ENCODE measurements at places on chromosomes 5 and 9. TPM values are rescaled to one million over a fixed set of nuclear protein-coding genes. Genes with fewer than 3 reads are reported as not detected.

DNA sequence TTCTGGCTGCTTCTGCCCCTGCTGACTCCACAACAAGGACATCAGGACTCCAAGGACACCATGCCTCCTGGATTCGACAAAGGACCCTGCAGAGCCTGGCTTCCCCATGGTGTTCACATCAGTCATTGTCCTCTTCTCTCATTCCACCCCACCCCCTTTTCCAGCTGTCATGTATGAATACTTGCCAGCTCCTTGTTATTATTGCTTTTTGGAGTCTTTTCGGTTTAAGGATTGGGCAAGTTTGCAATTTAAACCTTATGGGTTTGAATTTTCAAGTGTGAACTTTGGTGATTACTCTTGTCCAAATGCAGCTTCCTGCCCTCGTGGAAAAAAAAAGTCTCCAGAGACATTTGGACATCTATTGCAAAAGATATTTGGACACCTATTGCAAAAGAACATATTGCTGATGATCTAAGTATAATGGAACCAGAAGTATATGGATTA, 14.2 kb upstream of the LVRN start:
- no peaks in the 10 kb centered on the region for H3K4me1 ChIP-seq
- H3K36me3 ChIP-seq, result no peaks in the 10 kb centered on the region
- H3K27me3 ChIP-seq, result no peaks in the 10 kb centered on the region
- DNase-seq, result no peak

The IL3 gene
- total RNA-seq, result not detected

GRCh38 chr9:36088020-36088419, 48.5 kb upstream of the GLIPR2 start:
- no peaks in the 10 kb centered on the region for H3K27me3 ChIP-seq
- H3K4me1 ChIP-seq, result no peaks in the 10 kb centered on the region
- no peak overlapping the region for H3K4me3 ChIP-seq
- H3K36me3 ChIP-seq, result peaks cover 22% of the 10 kb centered on the region

The PRR7 gene
- total RNA-seq, result 24.9 TPM

DNA sequence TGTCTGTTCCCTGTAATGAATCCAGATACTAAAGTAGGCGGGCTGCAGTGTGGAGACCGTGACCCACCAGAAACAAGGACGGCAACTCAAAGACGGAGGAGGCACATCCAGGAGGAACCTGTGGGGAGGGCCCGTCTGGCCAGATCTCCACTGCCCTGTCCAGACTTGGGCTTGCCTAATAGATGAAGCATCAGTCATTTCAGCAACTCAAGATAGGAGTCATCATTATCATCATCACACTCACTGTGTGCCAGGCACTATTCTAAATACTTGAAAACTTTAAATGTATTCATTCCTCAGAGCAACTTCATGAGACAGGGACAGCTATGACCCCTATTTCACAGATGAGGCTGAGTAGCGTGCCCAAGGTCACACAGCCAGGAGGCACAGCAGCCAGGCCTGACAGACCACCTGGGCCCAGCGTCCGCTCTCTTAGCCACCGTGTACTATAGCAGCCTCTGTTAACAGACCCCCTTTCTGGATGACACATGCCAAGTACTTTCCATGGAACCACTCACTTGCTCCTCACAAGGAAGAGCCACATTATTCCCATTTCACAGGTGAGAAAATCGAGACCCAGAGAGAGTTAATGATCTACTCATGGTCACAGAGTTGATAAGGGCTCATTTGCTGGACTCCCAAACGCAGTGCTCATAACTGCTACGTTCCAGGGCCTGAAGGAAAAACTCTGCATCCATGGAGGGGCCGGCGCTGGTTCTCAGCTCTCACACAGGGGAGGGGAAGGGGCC, 4.9 kb upstream of the IL4 start:
- no peak overlapping the region for H3K27ac ChIP-seq
- H3K36me3 ChIP-seq, result no peaks in the 10 kb centered on the region
- peaks cover 10% of the 10 kb centered on the region for H3K4me1 ChIP-seq
- no peaks in the 10 kb centered on the region for H3K27me3 ChIP-seq
- no peak overlapping the region for H3K4me3 ChIP-seq

Measured in endodermal cell (in vitro differentiated cells).